ENCODE measurements at places on chromosomes 2 and 18.

- DNase-seq = no peak
Observed at GRCh38 chr18:61608316-61608715, 275.1 kb downstream of the CDH20 start.

- DNase-seq = no peak
Observed at GRCh38 chr2:154343282-154343681, 355.2 kb upstream of the KCNJ3 start.

GRCh38 chr2:26745609-26746327 lies 18.3 kb upstream of the SLC35F6 start:
- peak; percentile 51 for DNase-seq

GRCh38 chr2:221705185-221705877 lies 133.2 kb upstream of the EPHA4 start:
- no peak for DNase-seq

DNA sequence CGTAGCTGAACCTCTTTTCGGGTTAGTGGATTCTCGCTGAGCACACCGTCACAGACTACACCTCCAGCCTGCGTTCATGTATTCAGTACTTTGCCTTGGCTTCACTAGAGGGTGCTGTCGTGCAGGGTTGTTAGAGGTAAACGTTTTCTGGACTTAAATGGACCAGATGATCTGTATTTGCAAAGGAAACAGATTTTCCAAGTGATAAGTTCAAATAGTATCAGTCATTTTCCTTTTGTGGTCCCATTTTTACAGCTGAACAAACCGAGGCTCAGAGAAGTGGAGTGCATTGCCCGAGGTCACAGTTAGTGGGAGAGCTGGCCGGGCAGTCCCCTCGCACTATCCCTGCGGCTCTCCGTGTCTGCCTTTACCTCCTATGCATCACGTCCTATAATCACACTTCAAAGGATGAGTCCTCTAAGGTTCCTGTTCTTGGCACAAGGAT lies 125.9 kb downstream of the MAP4K4 start:
- peak; percentile 51 for DNase-seq

DNA sequence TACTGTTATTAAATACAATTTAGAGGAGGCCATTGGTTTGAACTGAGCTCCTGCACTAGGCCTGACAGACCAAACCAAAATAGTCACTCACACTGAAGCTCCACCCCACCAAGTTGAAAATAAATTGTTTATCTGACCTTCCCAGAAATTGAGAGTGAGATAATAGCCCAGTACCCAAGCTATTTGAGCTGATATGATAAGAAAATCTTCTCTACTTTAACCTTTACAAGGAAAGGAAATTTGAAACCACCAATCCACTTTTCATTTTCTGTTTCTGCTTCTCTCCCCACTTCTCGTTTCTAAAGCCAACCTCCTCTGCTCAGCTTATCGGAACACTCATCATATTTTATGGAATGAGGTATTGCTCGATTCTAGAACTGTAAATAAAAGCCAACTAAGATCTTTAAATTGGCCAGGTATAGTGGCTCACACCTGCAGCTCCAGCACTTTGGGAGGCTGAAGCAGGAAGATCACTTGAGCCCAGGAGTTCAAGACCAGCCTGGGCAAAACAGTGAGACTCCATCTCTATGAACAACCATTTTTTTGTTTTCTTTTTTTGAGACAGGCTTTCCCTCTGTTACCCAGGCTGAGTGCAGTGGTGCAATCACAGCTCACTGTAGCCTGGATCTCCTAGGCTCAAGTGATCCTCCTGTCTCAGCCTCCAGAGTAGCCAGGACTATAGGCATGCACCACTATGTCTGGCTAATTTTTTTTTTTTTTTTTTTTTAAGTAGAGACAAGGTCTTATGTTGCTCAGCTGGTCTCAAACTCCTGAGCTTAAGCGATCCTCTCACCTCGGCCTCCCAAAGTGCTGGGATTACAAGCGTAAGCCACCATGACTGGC lies 13.3 kb upstream of the GALM start:
- DNase-seq = no peak

GRCh38 chr18:56570978-56571377 lies 67.4 kb downstream of the TXNL1 start:
- DNase-seq = no peak

GRCh38 chr2:67445652-67446268 lies 48.6 kb downstream of the ETAA1 start:
- no peak for DNase-seq

DNA sequence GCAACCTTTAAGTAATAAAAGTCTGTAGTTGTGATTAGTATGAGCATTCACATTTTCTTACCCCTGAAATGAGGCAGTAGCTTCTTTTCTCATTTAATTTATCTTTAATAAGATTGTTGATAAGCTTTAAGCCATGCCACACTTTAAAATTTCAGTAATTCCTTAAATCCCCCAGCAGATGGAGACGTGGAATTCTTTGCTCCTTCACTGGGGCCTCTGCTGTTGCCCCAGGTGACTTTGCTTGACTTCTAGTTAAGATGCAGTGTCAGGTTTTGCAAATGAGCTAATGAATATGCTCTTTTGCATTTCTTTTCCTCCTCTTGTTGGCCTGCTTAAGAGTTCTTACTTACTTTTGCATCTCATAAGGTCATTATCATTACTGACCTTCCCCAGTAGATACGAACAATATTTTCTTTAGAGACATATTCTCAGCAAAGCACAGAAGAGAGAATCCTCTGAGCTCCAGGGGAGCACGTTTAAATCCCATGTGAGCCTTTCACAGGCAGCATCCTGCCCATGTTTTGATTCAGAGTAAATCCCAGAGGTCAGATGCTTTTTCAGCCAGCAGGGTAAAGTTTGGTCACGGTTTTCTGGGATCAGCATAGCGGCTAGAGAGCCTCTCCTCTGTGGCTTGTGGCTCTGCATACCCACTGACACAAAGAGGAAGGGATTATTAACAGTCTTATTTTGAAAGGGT lies 222.9 kb downstream of the PTPRM start:
- no peak for DNase-seq

DNA sequence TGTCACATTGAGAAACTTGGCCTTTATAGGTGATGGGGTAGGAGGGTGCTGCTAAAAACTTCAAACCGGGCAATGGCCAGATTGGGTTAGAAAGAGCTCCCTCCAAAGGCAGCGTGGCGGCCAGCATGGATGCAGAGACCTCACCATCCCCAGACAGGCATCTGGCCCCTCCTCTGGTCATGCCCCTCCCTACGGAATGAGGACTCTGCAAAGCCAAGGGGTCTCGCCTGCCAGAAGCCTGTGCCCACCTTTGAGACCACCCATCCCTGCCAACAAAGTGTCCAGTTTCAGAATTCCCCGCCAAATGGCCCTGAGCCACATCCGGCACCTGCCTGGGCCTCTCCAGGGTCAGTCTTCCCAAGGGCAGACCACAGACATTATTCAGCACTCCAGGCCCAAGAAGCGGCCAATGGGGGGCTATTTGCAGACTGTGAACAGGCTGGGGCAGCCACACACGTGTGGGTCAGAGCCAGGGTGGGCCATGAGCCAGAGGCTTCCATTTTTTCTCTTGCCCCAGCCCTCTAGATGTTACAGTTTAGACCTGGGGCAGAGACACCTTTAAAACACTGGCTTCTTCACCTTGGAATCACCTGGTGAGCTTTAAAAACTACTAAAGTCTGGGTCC lies 4.2 kb upstream of the ATP6V1B1 start:
- DNase-seq = no peak

DNA sequence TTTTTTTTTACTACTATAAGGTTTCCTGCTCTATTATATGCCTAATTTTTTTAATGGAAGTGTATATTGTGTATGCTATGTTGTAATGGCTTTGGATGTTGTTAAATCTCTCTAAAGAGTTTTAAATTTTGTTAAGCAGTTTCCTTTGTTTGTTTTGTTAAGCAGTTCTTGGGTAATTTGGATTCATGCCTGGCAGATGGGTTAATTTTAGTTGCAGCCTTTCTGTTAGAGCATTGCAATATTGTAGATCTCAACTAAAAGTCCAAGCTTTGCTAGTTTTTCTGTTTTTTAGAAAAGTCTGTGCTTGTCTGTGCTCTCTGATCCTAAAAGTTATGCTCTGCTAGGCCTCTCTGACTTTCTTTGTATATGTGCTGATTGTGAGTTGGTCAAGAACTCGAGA lies 1229.0 kb upstream of the NRXN1 start:
- no peak for DNase-seq

GRCh38 chr2:162254236-162254871 lies 11.1 kb upstream of the FAP start:
- no peak for DNase-seq

GRCh38 chr2:30655211-30655610 lies 152.0 kb downstream of the CAPN13 start:
- DNase-seq = no peak

DNA sequence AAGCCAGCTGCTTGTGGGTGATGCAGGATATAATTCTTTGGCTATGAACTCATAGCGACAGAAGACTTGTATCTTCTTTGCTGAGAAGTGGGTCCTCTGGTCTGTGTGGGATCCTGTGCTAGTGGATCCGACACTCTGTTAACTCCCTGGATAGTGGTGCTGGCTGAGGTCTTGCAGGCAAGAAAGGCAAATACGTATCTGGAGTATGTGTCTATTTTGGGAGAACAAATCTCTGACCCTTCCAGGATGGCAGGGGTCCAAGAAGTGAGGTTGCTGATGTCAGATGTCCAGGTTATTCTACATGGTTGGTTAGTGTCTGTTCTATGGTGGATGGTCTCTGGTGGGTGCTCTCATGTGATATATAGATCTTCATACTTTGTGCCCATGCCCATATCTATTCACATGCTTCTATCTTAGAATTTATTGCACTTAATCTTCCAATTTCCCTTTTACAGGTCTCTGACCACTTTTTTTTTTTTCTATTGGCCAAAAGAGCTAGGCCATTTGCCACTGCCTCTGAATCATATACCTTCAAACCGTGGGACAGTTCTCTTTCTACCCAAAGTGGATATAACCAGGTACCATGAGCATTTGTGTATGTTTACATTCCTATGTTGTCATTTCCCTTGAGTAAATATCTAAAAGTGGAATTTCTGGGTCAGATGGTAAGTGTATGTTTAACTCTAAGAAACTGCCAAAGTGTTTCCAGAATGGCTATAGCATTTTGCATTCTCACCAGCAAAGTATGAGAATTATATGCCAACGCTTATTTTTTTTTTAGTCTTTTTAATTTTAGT lies 45.1 kb upstream of the RBMS1 start:
- DNase-seq = no peak

- DNase-seq = no peak
Observed at GRCh38 chr2:68248361-68248760, 4.0 kb downstream of the PPP3R1 start.

GRCh38 chr2:231010201-231010730 lies 14.3 kb downstream of the SPATA3 start:
- DNase-seq = no peak

DNA sequence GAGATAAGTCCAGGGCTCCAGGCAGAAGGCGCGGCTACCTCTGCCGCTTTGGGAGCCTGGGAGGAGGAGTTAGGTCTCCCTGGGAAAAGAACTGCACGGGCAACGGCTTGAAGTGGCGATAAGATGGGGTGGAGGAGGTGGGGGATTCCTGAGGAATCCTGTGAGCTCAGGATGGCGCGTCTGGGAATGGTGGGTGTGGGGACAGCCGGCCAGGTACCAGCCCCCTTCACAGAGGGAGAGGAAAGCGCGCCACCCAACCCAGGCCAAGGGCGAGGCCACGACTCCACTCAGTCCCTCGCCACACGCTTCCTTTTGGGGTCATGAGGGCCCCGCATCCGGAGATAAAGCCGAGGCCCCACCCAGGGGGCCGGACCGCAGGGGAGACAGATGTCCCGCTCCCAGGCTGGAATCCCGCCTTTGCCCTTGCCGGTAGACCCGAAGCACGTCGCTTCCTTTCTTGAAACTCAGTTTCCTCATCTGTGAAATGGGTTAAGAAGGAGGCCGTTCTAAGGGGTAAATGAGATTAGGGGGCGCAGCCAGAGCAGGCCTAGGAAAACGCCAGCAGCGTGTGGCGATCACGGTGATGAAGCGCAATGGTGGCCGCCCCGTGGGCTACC lies 1.7 kb upstream of the CTDSP1 start:
- DNase-seq = peak; percentile 52

- no peak for DNase-seq
Observed at GRCh38 chr2:54271843-54272627, 16.0 kb upstream of the TSPYL6 start.

DNA sequence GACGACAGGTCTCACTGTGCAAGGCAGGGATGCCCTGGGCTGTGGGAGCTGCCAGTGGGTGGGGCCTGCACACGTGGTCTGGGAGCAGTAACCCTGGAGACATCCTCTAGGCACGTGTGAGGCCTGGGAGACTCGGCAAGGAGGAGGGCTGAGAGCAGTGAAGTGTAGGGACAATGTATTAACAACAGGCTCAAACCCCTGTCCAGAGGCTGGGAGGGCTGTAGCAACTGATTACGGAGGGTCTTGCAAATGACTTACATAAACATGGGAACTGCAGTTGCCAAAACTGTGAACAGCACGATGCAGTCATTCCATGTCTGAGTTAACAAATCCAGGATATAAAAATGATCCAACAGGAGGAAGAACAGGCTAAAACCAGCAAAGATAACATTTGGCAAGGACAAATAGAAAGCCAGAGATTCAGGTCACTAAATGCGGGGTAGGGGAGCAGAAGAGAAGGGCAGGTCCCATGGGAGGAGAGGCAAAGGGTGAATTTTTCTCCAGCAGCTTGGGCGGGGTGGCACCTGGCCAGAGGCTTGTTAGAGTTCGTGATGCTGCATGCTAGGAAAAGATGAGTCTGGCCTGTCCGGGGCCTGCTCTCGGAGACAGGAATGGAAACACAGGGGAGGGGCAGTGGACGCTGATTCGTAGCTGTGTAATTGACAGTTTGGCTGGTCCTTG lies 44.9 kb downstream of the CYP27C1 start:
- DNase-seq = no peak

DNA sequence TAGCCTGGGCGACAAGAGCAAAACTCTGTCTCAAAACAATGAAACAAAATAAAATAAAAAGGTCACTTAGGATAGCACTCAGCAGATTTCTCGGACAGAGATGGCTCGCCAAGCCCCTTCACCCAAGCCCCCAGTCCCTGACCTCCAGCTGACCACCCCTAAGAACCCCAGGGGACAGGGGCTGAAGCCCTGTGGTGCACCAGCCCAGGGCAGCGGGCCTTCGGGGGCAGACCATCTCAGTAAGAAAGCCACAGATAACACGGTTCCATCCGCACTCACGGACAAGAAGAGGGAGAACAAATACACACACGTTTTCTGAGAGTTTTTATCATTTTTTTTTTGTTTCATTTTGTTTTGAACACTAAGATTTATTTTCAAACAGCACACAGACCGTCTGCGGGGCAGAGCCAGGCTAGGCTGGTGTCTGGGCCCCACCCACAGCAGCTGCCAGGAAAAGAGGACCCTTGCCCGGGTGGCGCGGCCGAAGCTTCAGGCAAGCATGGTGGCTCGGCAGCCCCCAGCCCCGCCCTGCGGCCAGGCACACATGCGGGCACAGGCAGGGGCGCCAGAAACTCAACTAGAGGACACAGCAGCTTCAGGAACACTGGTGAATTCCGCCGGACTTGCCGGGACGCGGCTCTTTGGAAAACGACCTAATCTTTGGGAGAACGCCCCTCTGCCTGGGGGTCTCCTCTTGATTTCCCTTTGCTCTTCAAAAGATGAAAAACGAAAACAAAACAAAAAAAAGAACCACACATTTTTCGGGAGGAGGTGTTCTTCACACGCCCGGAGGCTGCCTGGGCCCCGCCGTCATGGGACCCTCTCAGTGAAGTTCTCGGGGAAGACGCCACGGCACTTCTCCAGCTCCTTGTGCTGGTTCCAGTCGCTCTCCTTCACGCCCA lies 59.0 kb downstream of the BIN1 start:
- no peak for DNase-seq
